ENCODE measurements at places on chromosomes 13 and 19. TPM values are rescaled to one million over a fixed set of nuclear protein-coding genes. Genes with fewer than 3 reads are reported as not detected.

MAN2B1 gene
- 92.0 TPM for total RNA-seq

- no peak for DNase-seq
Measured at GRCh38 chr13:44171156-44171555, 202.5 kb upstream of the SERP2 start.

- DNase-seq, result no peak
Measured at GRCh38 chr19:33492951-33493350, 28.6 kb downstream of the PEPD start.

GFY gene
- total RNA-seq, result not detected

ZNF43 gene
- total RNA-seq, result 6.4 TPM

DNA sequence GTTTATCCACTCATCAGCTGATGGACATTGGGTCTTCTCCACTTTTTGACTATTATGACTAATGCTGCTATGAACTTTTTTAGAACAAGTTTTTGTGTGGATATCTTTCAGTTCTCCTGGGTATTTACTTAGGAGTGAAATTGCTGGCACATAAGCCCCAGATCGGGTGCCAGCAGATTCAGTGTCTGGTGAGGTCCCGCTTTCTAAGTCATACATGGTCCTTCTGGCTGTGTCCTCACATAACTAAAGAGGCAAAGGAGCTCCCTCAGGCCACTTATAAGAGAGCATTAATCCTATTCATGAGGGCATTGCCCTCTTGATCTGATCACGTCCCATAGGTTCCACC, 600 bp upstream of the ZNF226 start:
- DNase-seq, result no peak

DNA sequence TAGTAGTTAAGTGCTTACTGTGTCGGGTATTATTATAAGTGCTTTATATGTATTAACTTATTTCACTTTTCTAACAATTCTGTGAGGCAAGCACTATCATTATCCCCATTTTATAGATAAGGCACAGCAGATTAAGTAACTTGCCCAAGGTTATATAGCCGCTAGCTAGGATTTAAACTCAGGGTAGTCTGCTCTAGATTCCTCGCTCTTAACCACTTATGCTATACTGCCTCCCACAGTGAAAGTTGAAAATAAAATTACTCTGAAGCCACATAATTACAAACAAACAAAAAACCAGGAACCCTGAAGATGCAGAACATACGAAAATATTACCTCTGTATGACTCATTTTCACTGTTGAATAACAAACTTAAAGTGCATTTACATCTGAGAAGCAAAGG, 3.9 kb downstream of the TEX30 start:
- peak; percentile 17 for DNase-seq

FGF9 gene
- 0.52 TPM for total RNA-seq

CD37 gene
- not detected for total RNA-seq

DNA sequence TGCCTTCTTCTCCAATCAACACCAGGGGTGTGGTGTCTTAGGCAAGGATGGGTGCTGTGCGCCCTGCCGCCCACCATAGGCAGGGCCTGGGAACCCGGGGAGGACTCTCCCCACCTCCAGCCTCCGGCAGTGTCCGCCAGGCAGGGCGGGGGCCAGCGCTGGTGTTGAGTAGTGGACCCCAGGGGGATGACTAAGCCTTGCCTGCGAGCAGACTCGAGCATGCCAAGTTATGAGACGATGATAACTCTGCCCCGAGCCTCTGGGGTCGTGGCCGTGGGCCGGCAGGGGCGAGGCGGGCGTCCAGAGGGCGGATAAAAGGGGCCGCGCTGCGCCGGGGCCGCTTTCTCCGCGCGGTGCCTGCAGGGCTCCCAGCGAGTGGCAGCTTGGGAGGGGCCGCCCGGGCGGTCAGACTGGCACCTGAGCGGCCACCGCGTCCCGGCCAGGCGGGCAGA, at the start of gene MEDAG:
MEDAG (plus strand) TSS at position 340 of the 452 bp plus-strand sequence. CDS start 245 bp downstream, outside the sequence.
- DNase-seq, result no peak

KLK15 gene
- total RNA-seq, result not detected
